OCI-LY7 (cell line): ENCODE measurements at places on chromosomes 2 and 18. TPM values are rescaled to one million over a fixed set of nuclear protein-coding genes. Genes with fewer than 3 reads are reported as not detected.
A peak's percentile ranks its signal among the peaks of the same experiment; 100 is the strongest.

CLHC1 gene
- 28.5 and 32.1 TPM in 2 replicates for total RNA-seq

TACR1 gene
- not detected in 2 replicates for total RNA-seq

- DNase-seq = no peak
Measured at GRCh38 chr2:42087137-42087856, 39.5 kb downstream of the PKDCC start.

BMP10 gene
- total RNA-seq = not detected in 2 replicates

DNA sequence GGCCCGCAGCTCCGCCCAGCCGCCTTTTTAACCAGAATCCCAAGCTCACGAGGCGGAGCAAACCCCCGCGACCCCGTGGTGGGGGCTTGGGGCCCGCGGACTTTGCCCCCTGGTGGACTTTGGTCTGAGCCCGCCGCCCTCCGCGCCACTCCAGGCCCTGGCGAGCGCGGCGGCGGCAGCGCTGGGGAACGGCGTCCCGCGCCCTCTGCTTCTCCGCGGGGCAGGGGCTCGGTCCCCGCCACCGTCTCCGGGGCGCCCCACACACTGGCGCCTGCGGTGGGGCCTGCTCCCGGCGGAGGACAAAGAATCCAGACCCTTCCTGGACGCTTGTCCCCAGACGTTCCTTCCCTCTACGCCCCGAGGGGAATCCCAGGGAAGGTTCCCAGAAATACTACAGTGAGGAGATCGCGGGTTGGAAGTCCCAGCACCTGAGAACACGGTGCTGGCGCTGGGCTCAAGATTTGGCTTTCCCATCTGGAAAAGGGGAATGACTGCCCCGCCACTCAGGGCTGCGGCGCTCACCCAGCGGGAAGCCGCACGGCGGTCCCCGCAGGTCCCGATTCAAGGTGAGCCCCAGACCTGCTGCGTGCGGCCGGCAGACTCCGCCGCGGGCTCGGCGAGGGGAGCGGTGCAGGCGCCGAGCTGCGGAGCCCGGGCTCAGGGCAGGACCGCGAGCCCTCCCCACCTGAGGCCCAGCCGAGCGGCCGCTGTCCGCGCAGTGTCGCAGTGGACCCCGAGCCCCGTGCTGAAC, at the start of gene HAAO:
HAAO (minus strand) TSS at position 1 of the 751 bp plus-strand sequence. CDS start 47 bp downstream, outside the sequence.
- no peak for DNase-seq

DNA sequence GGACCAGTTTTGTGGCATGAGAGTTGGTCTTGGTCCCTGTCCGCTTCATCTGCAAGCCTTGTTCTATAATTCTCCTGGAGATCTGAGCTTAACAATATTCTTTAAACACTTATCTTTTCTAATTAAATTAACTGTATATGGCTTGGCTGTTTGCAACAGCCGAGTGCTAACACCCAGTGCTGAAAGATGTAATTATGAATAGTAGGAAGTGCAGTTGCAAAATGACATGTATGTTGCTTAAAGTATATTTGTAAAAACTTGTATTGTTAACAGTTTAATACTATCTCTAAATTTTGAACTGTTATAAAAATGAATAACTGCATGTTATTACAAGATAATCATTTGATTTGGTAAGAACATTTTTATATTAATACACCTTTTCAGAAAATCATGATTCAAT, 45.1 kb downstream of the CCDC102B start:
- DNase-seq = no peak

GAL3ST2 gene
- 1.1 TPM in 2 replicates for total RNA-seq

NLRC4 gene
- not detected in 2 replicates for total RNA-seq

SERPINB10 gene
- total RNA-seq = not detected in 2 replicates

DNA sequence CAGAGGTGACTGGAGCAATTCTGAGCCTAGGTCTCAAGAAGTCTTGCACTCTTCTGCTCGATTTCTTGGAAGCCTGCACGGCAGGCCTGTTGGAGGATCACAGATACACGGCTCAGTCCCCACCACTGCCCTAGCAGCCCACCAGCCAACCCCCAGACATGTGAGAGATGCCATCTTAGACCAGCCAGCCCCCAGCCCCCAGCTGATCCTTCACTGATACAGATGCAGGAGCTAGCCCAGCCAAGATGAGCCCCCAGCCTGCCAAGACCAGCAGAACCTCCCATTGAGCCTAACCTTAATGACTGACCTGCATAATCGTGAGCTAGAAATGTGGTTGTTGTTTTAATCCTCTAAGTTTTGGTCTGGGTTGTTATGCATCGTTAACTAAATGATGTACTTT, 47.5 kb downstream of the INHBB start:
- no peak for DNase-seq

MRO gene
- 0.46 TPM in 2 replicates for total RNA-seq

DNA sequence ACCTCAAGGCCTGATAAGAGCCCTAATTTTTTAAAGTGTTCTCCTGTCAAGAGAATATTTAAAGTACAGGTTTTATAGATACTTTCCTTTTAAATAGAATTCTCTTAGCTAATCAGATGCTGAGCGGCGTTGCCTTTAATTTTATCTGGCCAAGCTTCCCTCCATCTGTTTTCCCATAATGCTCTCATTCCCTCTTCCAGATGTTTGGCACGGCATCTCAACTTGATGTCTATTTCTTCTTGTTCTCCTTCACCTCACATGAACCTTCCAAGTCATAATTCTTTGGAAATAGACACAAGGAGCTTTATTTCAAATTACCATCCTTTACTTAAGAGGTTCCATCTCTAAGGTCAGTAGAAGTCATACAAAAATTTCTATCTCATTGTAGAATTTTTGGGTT, 76.1 kb upstream of the CPO start:
- no peak for DNase-seq

DNA sequence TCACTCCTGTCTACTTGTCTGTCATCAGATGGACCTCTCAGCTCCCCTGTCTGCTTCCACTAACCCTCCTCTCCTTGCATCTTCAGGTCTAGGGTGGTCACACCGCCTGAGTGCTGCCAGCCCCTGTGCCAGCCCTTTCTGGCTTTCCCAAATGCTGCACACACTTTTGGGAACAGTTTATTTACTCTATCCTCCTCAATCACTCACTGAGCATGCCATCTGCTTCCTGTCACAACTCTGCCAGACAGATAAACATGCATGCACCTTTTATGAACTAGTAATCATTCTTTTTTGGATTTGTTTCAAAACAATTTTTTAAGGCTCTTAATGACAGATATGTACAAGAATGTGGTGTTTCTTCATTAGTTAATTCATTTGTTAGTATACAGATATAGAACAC, 56.3 kb upstream of the CCDC195 start:
- no peak for DNase-seq

- DNase-seq = no peak
Measured at GRCh38 chr2:9897331-9897737, 54.1 kb downstream of the TAF1B start.

DNA sequence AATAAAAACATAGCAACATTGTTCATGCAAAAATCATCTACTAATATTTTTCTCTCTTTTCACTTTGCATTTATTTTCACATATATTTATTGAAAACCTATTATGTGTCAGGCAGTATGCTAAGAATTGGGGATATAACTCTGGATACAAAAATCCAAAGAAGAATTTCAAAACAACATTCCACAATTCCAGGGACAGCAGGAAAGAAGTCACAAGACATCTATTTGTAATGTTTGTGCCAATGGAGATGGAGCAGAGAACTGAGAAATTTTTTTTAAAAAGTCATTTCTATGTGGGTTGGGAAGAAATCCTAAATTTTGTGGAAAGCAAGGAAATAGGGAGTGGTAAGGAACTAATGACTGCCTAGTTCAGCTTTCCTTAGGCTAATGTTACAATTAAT, 128.6 kb upstream of the TLK1 start:
- DNase-seq = no peak

DNA sequence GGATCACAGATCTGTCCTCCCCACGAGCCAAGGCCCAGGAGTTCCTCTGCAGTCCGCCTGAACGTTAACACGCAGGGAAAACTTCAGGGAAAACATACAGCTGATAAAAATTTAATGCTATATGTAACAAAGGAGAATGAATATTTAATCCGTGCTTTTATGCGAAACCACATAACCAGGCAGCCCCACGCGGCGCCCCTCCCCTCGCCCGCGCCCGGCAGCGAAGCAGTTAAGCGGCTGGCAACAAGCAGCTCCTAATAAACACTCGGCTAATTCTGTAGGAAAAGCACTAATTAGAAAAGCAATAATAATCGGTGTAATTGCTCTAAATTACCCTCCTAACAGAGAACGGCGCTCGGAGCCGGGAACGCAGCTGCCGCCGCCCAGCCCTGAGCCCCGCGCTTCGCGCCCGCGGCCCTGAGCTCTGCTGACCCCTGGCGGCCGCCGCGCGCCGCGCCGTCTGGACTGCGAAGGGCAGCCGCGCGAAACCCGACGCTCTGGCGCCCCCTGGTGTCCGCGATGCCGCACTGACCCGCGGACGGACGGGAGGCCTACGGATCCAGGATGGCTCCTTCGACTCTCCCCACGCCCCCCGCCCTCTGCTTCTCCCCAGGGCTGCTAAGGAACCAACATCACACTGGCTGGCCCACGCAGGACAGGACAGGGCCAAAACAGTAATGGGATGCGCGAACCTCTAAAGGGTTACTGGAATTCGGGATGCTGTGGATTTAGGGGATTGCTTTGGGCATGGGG, 181.4 kb downstream of the SMAD2 start:
- DNase-seq = peak; percentile 18

DNA sequence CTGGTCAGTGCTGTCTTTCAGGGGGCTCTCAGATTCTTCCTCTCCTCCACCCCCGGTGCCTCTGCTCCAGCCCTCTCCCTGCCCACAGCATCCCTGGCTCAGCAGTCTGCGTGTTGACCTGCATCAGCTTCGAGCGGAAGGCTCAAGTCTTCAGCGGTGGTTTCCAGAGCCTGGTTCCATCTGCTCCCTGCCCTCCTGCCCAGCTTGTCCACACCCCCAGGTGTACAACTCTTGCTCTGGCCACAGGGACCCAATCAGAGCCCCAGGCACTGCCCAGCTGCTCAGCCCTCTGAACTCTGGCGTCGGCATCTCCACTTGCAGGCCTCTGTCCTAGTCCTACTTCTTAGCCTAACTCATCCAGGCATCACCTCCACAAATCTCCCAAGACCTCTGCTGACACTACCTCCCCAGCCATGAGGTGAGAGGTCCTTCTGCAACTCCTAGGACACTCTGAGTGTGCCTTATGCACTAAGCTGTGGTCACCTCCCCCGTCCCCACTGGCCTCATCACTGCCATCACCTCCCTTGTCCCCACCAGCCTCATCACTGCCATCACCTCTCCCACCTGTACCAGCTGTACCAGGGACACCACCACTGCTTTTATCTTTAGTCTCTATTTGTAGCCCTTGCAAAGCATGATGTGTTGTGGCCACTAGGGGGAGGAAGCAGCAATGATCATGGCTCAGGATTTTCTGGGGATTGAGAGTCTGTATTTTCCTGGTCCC, 60.9 kb downstream of the EDAR start:
- DNase-seq = peak; percentile 32

- DNase-seq = no peak
Measured at GRCh38 chr2:147288131-147288530, 556.7 kb upstream of the ACVR2A start.

VWC2L gene
- not detected in 2 replicates for total RNA-seq

ACVR1C gene
- total RNA-seq = not detected in 2 replicates

DNA sequence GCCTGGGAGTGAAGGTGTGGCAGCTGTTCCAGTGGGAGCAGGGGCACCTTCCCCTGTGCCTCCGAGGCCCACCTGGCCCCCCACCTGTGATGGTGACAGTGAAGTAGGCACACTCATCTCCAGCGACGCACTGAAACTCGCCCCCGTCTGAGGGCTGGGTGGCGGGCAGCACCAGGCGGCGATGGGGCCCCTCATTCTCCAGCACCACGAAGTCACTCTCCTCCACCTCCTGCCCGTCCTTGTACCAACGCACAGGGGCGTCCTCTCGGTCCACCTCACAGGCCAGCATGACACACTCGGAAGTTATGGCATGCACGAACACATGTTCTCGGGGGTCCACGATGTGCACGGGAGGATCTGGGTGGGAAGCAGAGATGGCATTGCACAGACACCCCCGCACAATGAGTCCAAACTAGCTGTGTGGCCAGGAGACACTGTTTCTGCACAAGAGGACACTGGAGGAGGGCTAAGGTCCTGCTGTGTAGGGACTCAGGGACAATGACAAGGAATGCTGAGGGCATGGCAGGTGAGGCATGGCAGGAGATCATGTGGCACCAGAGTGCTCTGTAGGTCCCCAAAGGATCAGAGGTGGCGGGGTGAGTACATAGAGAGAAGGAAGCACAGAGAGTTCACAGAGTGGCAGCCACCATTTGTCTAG, 7.9 kb downstream of the OBSL1 start:
- DNase-seq = no peak

DNA sequence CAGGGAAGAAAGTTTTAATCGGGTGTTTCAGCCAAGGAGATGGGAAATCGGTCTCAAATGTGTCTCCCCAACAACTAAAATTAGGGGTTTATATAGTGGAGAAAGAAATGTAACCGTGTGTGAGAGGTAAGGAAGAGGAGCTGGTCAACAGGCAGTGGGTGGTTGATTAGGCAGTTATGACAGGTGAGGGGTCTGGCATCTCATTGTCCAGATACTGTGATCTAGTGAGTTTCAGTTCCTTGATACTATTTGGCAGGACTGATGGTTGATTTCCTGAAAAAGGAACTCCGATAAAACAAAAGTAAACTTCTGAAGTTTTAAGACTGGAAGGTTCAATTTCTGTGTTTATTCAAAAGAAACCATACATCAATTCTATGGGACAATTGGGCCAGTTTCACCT, 197.9 kb downstream of the LPIN1 start:
- DNase-seq = peak; percentile 54

ASXL3 gene
- total RNA-seq = 2.6 and 3.9 TPM in 2 replicates

DNA sequence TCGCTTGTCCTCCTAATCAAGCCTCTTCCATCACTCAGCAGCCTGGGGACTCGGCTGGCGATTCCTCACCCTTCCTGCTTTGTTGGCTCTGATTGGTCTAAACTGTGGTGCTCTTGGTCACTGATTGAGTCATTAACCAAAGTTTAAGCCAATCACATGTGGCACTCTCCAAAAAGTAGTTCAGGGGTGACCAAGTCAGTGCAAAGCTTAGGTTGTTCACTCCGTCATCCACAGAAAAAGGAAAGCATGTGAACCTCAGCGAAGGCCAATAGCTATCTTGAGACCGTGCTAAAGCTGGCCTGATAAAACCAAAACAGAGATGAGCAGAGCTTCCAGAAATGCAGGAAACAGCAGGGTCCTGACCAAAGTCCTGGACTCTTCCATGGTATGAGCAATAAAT, 4.9 kb downstream of the ALPK2 start:
- DNase-seq = no peak
